ENCODE measurements at places on chromosomes 4 and X.

- DNase-seq: no peak
Observed at GRCh38 chrX:69264158-69264581, 98.9 kb upstream of the PJA1 start.

GRCh38 chr4:26132858-26133257 lies 188.0 kb upstream of the RBPJ start:
- DNase-seq: peak; percentile 7

DNA sequence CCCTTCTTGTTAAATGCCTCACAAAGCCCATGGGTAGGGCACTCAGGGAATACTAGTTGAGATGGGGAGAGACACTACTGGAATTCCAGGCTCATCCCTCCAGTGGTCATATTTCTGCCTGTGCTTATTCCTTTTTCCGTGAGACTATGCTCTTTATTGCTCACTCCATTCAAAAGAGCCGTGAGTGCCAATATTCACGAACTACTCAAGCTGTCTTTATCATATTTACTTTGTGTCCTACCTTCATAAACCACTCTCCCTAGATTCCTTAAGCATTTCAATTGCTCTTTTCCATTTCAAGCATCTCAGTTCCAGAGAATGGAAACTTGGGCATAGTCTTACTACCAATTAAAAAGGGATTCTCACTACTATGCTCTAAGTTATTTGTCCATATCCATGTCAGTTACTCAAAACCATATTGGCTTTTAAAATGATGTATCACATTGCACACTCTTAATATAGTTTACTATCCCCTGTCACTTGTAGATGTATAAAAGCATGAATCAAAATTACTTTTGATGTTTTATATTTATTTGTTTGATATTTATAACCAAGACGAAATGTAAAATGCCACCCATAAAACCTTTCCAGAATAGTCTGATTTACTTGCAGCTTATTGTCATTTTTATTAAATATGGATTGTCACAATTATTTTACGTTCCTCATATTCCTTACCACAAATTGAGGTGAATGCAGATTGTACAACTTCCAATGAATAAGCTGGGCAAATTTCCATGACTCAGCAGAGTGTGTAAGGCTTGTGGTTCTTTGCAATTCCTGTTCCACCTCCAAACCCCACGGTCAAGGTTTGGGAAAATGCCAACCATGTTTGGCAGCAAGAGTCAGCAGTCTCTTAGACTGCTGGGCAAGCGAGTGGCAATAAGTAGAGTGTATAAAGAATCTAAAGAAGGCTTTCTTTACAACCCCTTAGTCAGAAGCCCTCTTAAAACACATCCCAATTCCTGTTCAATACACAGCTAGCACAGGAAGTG lies 24.4 kb downstream of the ENOX2 start:
- peak; percentile 42 for DNase-seq

GRCh38 chrX:35340465-35340864 lies 397.9 kb downstream of the FAM47B start:
- DNase-seq: no peak

- no peak for DNase-seq
Observed at GRCh38 chr4:97330917-97331316, 812.4 kb downstream of the STPG2 start.

- no peak for DNase-seq
Observed at GRCh38 chrX:39253551-39253950, 452.3 kb downstream of the MID1IP1 start.

DNA sequence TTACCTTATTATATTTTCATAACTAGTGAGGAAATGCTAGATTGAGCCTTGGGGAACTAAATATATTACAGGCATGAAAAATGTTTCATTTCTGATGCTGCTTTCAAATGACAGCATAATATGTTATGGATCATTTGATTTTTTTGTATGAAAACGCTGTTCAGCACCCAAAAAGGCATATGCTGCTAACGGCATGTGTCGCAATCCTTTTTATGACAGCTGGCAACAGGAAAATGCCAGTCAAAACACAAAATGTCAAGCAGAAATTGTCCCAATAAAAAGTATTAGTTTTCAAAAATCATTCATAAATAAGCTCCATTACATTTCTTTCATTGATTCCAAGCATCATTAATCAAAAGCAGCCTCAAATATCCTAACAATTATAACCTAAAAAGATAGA lies 1244.5 kb downstream of the PCDH7 start:
- DNase-seq: no peak

DNA sequence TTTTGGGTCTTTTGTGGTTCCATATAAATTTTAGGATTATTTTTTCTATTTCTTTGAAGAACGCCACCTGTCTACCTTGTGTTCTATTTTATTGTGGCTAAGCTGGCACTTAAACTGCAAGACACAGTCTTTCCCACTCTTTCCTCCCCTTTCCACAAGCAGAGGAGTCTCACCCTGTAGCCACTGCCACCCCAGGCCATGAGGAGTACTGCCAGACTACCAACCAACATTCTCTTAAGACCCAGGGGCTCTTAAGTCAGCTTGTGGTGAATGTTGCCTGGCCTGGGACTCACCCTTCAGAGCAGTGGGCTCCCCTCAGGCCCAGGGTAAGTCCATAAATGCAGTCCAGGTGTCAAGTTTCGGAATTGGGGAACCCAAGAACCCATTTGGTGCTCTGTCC lies 58.0 kb upstream of the FMR1 start:
- DNase-seq: no peak

GRCh38 chrX:136271300-136271699 lies 20.1 kb upstream of the MAP7D3 start:
- no peak for DNase-seq

DNA sequence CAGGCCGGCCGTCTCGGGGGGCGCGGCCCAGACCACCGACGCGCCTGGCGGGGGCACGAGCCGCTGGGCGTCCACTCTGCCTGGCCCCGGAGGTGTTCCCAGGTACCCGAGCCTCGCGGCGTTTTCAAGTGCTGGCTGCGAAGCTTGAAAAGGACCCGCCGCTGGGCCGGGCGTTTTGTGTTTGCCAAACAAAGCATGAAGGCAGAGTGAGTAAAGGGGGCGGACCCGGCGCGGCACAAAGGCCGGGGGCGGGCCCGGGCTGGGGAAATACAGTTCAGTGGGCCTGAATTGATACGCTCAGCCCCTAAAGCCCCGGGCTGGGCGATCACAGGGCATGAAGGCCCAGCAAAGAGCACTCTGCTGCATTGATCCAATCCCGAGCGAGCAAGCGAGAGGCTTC lies 65.4 kb downstream of the SOX3 start:
- peak; percentile 18 for DNase-seq

GRCh38 chr4:21290562-21290961 lies 590.3 kb downstream of the PACRGL start:
- DNase-seq: no peak

Measured in right hindlimb (tissue), 1 donor.